Motor neuron (in vitro differentiated cells): ENCODE measurements at places on chromosomes 1 and 21.

DNA sequence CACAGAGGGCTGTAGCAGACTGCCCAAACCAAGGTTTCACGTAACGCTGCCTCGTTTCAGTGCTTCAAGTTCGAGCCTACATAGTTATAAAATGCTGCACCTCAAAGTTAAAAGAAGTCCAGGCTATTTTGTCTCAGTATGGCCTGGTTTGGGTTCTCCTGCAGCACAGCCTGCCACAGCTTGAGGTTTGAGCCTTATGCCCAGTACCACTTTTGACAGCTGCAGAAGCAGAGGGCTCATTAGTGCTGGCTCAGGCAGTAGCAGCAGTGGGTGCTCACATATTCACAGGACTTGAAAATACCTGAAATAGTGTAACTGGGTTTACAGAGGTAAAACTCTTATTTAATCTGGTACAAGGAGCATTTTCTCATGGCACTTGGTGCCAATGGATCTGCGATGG, 15.3 kb downstream of the SPATA46 start:
- no peak for ATAC-seq

DNA sequence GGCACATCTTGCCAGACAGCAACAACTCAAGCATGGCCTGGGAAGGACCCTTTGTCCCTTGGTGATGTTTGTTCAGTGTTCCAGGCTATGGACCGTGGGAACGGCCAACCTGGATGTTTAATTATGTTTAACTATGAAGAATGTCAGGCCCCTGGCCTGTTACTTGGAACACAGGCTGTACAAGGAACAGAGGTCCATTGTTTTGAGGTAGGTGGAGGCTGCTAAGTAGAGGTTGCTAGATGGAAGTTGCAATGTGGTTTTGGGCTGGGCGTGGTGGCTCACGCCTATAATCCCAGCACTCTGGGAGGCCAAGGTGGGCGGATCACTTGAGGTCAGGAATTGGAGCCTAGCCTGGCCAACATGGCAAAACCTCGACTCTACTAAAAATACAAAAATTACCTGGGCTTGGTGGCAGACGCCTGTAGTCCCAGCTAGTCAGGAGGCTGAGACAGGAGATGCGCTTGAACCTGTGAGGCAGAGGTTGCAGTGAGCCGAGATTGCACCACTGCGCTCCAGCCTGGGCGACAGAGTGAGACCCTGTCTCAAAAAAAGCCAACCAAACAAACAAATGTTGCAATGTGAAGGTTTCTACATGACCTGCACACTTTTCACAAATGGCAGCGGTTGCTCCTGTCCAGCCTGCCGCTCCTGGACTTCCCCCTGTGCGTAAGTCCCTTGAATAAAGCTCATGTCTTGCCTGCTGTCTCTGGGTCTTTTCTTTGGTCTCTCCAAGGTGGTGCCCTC, 2.5 kb upstream of the LEFTY1 start:
- no peak for ATAC-seq

DNA sequence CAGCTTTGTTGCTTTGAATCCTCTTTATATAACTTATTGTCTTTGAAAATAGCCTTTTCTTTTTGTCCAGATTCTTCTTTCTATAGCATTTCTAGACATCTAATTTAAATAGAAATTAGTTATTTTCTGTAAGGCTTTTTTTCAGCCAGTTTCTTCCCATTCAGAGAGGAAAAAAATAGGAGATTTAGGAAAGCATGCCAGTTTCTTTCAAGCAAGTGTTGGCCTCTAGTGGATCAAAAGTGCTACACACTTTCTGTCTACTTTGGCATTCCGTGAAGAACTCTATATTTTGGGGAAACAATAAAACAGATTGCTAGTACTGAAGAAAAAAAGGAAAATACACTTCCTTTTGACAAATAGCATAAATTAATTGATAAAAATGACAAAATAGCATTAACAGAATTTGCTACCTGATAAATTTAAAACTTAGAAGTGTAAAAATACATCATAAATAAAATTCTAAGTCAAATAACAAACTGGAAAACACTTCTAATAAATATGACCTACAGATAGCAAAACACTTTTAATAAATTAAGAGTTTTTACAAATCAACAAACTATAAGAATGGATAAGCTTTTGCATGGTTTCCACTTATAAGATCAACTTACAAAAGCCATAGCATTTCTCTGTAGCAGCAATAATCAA, 13.1 kb upstream of the EXO1 start:
- ATAC-seq = peak; percentile 51

DNA sequence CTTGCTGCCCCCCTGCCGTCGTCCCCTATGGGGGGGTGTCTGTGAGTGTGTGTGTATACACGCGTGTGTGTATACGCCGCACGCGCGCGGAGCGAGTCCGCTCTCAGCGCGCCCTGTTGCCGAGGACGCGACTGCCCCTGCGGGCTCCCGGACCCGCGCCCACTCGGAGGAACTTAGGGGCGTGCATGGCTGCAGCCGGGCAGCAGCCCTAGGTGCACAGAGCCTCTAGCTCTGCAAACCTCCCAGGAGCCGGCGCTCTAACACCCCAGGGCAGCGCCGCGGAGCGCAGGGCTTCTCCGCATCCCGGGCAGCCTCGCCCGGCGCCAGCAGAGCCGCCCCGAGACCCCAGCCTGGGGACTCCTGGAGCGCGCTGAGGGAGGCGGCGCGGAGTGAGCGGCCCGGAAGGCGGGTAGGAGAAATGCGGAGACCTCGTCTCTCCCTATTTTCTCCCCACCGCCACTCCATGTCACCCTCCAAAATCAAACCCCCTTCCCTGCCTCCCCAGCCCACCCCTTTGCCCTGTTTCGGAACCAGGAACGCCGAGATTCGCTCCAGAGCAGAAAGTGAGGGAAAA, 574 bp downstream of the ITPKB start:
- peak; percentile 67 for ATAC-seq

DNA sequence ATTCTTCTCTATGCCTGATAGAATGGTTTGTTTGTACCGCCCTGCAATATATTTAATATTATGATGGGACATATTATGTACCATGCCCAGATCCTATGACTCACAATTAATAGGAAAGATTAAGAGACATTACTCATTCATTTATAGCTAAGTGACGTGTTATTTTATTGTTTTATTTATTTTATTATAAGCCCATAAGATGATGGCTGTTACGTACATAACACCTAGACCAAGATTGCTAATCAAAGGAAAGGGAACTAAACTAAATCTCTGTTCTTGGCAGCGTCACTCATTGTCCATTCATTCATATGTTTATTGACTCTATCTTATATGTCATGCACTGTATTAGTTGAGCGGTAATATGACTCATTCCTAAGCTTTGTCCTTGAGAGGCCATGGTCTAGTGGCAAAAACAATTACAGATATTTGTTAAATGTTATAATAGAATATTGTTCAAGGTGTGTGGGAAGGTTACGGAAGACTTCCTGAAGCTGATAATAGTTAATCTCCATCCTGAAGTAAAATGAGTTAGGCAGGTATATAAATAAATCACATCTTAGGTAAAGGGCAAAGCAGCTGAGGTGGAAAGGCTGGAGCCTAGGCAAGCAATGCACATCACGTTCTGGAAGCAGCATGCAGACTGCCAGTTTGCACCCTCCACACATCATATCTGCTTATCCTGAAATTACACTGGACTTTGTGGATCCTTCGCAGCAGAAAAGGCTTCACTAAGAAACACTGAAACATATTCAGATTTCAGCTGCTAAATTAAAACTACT, 16.6 kb upstream of the CD55 start:
- ATAC-seq = peak; percentile 78

GRCh38 chr1:179169616-179170467, 59.6 kb downstream of the ABL2 start:
- no peak for ATAC-seq

DNA sequence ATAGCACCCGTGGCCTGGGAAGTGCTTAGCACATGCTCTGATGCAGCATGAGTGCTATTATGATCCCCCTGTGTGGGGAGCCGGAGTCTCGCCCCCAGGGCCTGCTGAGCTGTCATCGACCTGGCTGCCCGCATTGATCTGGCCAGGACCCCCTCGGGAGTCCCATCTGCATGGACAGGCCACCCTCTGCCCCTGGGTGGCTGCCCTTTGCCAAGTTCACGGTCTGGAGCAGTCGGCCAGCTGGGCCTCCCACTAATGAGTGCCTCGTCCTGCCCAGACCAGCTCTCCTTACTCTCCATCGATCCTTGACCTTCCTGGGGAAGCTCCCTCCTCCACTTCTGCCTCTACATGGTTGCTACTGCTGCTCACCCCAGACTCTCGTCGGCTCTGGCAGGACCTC, 121.8 kb upstream of the RUNX3 start:
- no peak for ATAC-seq
